ENCODE measurements at places on chromosomes 4 and X. TPM values are rescaled to one million over a fixed set of nuclear protein-coding genes. Genes with fewer than 3 reads are reported as not detected.

The LANCL3 gene
- polyA plus RNA-seq: 0.76 TPM

The UGT8 gene
- 0.18 TPM for polyA plus RNA-seq

The AMOT gene
- polyA plus RNA-seq: 0.58 TPM

The PLXNB3 gene
- 8.3 TPM for polyA plus RNA-seq

The MAGEA11 gene
- polyA plus RNA-seq: not detected

The SASH3 gene
- not detected for polyA plus RNA-seq

The GAGE1 gene
- polyA plus RNA-seq: not detected

The FGB gene
- polyA plus RNA-seq: not detected

The FAM47A gene
- not detected for polyA plus RNA-seq

The FAM47E gene
- polyA plus RNA-seq: not detected

The CWH43 gene
- 5.9 TPM for polyA plus RNA-seq

The LAS1L gene
- 44.8 TPM for polyA plus RNA-seq

The LRP2BP gene
- 0.09 TPM for polyA plus RNA-seq

The ETDB gene
- not detected for polyA plus RNA-seq

The EREG gene
- polyA plus RNA-seq: 6.2 TPM

The SLC10A7 gene
- 3.3 TPM for polyA plus RNA-seq

The PROM1 gene
- not detected for polyA plus RNA-seq

The ODAM gene
- not detected for polyA plus RNA-seq

The POU3F4 gene
- not detected for polyA plus RNA-seq

The VCX3A gene
- polyA plus RNA-seq: not detected

The MEPE gene
- polyA plus RNA-seq: not detected

The TCEAL5 gene
- not detected for polyA plus RNA-seq

The SPP1 gene
- polyA plus RNA-seq: 0.24 TPM

The GCNA gene
- polyA plus RNA-seq: 0.26 TPM

The ATRX gene
- polyA plus RNA-seq: 4.0 TPM

The COL25A1 gene
- polyA plus RNA-seq: not detected

The HEPH gene
- polyA plus RNA-seq: 0.28 TPM

The GYG2 gene
- not detected for polyA plus RNA-seq

The PABPC1L2B gene
- not detected for polyA plus RNA-seq

The NLGN3 gene
- polyA plus RNA-seq: not detected

The PABPC5 gene
- not detected for polyA plus RNA-seq

The NR0B1 gene
- polyA plus RNA-seq: not detected

The OTC gene
- polyA plus RNA-seq: not detected

The CT45A2 gene
- not detected for polyA plus RNA-seq

The PFKFB1 gene
- 0.19 TPM for polyA plus RNA-seq

The CBLL2 gene
- not detected for polyA plus RNA-seq

The ARHGAP6 gene
- polyA plus RNA-seq: 0.02 TPM

The SH3D19 gene
- polyA plus RNA-seq: 15.1 TPM

The C4orf36 gene
- polyA plus RNA-seq: 3.2 TPM

The AFM gene
- polyA plus RNA-seq: 0.03 TPM

The MAGEA10 gene
- not detected for polyA plus RNA-seq

The PRR32 gene
- not detected for polyA plus RNA-seq

The RAB33A gene
- polyA plus RNA-seq: 0.10 TPM

The SLC25A5 gene
- 606 TPM for polyA plus RNA-seq

The FAT1 gene
- 112 TPM for polyA plus RNA-seq

The TIMM8A gene
- 16.9 TPM for polyA plus RNA-seq

The NXF2 gene
- polyA plus RNA-seq: not detected

The VSIG1 gene
- 0.97 TPM for polyA plus RNA-seq

The MFAP3L gene
- 1.4 TPM for polyA plus RNA-seq

The XG gene
- polyA plus RNA-seq: 18.7 TPM

The CPEB2 gene
- 2.1 TPM for polyA plus RNA-seq

All from foreskin keratinocyte (primary cell).